ENCODE measurements at places on chromosomes 3 and 15.
A peak's percentile ranks its signal among the peaks of the same experiment; 100 is the strongest.

GRCh38 chr15:57149196-57149595 is 227.1 kb upstream of the CGNL1 start:
- no peak for DNase-seq

- DNase-seq = no peak
Measured at GRCh38 chr3:117567906-117568305, 858.3 kb downstream of the TUSC7 start.

DNA sequence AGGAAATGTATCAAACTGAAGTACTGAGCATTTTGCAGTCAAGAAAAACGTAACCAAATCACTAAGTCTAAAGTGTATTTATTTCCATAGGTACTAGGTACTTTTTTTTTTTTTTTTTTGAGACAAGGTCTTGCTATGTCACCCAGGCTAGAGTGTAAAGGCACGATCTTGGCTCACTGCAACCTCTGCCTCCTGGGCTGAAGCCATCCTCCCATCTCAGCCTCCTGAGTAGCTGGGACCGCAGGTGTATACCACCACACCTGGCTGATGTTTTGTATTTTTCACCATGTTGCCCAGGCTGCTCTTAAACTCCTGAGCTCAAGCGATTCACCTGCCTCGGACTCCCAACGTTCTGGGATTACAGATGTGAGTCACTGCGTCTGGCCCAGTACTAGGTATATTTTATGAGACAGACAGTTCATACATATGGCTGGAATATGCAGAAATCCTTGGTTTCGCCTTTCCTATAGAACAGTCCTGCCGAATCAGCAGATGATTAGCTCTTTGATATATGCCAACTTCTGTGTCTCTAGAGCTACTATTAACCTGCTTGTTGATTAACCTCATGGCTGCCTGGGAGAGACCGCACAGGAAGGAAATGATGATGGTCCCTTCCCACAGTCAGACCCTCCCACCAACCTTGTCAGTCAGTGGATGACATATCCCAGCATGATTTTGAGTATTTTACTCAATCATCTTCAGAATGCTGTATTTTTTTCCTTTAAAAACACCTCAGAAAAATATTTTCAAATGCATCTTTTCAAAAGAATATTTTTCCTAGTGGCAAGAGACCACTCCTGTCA is 32.3 kb downstream of the TMOD3 start:
- peak; percentile 80 for DNase-seq

GRCh38 chr15:99435877-99436541 is 129.8 kb upstream of the MEF2A start:
- no peak for DNase-seq

DNA sequence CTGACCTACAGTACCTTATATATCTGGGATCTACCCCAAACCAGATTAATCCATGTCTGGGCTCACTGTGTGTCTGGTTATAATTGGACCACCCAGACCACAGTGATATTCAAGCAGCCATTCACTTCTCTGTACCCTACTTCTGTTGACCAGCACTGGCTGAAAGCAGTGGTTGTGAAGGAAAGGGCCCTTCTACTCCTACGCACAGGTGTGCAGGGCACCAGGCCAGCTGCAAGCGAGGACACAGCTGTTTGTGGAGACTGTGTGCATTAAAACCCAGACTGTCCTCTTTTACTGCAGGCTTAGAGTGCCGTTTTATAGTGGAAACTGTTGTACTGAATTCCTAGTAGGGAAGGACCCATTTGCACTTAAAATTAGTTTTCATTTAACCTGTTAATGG is 29.5 kb downstream of the CTDSPL start:
- no peak for DNase-seq

DNA sequence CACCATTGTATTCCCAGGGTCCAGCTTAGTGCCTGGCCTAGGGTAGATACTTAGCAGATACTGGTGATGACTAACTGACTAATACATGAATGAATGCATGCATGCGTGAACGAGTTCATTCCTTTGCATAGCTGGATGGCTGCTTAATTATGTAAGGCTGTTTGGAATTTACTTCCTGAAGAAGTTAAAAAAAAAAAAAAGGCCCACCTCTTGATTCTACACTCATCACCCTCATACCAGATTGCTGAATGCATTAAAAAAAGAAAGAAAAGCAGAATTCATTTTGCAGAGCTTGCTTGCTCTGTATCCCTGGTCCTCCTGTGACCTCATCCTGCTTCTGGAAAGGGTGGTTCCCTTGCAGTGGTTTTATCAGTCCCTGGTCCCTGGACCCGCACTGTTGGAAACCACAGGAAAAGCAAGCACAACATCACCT is 277.6 kb upstream of the CFAP20DC start:
- no peak for DNase-seq

DNA sequence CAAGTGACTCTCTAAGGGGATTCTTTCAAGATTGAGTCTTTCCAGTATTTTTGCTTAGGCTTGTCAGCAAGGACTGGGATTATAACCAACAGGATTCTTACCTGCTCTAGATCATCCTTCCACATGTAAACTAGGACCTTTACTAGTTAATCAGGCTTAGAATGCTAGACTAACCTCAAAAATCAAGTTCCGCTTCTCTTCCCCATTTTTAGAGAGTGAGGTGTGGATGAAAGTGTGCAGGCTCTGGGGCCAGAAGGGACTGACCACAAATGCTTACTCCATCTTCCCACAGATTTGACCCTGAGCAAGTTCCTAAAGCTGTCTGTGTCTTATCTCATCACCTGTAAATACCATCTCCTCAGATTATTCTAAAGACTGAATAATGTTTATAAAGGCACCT is 89.5 kb upstream of the IL12A start:
- DNase-seq = no peak

DNA sequence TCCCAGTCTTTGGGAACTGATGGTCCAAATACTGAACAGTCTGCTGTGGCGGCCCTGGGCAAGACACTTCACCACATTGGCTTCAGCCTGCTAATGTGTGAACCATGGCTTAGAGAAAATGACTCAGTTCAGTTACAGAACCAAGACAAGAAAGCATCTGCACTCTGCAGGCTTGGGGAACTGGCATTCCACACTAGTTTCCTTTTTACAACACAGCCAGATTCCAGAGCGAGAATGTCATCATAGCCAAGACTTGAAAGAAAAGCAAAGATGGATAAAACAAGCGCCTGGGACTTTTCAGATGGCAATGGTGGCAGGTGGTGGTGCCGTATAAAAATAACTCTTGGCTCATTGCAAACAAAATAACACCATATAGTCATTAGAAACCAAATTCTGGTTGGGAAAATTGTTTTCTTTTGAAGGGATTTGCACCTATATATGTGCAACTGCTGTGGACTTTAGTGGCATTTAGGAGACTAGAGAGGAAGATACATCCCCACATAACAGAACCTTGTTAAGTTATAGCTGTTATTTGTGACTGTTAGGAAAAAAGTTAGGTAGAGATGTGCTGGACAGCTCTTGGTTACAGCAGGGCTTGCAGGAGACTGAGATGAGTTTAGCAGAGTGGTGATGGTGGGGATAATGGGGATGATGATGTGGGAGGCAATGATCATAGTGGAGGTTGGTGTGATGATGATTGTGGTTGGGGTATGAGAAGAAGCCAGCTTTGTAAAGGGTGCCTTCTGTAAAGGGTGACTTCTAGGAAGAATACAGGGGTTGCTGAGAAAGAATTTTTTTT is 273.6 kb downstream of the THRB start:
- DNase-seq = no peak

- no peak for DNase-seq
Measured at GRCh38 chr3:13132281-13132680, 59.1 kb upstream of the IQSEC1 start.

- DNase-seq = no peak
Measured at GRCh38 chr15:79222808-79223207, 59.7 kb upstream of the ANKRD34C start.

- DNase-seq = no peak
Measured at GRCh38 chr15:89192136-89192535, 29.2 kb downstream of the RLBP1 start.

DNA sequence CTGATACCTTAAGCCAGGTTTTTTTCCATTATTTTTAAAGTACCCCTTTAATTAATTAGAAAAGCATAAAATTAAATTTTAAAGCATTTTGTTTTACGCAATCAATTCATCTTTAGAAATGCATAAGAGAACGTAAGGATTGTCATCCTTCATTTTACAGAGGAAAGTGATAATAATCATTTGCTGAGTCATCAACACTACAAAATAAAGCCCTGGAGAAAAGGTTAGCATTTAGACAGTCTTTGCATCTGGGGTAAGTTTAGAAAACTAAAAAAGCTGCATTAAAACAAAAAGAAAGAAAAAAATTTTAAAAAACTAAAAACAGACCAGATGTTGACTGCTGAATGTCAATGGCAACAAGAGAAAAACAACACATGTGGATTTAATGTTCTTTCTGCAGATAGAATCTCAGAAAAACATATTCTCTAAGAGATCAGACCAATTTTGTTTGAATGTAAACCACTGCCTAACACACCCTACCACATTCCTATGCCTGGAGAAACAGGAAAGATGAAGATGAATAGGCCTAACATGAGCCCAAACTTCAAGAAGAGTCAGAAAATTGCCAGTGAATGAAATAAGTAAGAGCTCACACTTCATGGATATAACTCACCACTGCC is 59.9 kb downstream of the SUCNR1 start:
- no peak for DNase-seq

GRCh38 chr3:41716471-41716870 is 245.4 kb downstream of the ULK4 start:
- DNase-seq = no peak

DNA sequence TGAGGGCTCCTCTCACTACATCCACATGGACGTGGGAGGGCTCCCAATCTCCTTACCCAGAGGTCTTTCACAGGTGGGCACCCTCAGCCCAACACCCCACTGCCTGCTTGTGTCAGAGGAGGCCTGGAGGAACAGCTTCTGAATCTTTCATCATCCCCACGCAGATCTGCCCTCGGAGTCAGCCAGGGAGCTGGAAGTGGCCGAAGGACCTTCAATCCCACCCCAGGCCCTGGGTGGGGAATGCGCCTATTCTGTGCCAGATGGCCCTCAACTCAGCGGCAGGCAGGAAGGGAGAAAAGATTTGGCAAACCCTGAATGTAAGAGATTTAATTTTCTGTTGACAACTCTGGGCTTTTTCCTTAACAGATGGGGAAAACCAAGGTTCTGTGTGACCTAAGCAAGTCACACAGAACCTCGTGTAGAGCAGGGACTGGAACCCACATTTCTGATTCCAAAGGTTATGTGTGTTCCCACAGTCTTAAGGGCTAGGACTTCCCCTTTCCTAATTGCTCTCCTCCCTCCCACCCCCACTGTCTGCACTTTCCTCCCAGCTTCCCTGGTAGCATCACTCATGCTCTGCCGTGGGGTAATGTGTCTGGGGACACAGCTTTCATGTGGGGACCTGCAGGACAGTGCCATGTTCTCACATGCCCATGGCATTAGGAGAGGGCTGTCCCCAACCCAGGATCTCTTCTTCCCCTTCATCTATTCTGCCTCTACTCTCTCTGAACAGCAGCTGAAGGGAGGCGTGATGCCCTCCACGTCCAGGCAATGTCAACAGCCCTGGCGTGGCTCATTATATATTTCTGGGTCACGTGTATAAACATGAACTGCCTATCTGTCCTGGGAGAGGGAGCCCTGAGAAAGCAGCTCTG is 98.1 kb downstream of the SEMA5B start:
- DNase-seq = no peak

DNA sequence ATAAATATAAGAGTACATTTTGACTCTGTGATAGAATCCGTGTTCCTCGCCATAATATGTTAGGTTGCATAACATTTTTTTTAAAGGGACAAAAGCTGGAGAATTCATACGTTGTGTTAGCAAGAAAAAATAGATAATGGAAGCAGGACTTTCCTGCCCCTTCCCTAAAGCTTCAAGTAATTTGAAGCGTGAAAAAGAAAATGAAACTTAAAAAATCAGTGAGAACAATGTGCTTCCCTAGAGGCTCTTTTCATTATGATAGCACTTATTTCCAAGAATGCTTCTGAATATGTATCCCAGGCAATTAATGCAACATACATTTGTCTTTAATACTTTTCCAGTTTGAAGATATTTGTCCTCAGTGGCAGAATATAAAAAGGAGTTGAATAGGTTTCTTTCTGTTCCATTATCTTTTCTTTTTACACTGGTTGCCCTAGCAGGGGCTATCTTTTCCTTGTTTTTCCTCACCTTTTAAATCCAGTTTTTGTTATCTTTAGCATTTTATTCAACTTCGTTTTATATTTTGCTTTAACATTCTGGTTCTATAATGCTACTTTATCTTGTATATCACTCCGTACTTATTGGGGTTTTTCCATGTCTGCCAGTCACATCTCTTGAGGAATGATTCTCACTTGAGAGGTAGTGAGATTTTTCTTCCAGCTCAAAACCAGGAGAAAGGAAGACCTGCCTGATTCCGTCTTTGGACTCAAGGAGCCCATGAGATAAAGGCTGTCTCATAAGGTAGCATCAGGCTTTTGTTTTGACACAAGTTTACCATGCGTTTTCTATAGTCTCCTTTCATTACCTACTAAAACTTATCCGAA is 113.8 kb downstream of the MBNL1 start:
- DNase-seq = no peak

GRCh38 chr3:5581743-5582142 is 394.2 kb downstream of the EDEM1 start:
- DNase-seq = no peak

DNA sequence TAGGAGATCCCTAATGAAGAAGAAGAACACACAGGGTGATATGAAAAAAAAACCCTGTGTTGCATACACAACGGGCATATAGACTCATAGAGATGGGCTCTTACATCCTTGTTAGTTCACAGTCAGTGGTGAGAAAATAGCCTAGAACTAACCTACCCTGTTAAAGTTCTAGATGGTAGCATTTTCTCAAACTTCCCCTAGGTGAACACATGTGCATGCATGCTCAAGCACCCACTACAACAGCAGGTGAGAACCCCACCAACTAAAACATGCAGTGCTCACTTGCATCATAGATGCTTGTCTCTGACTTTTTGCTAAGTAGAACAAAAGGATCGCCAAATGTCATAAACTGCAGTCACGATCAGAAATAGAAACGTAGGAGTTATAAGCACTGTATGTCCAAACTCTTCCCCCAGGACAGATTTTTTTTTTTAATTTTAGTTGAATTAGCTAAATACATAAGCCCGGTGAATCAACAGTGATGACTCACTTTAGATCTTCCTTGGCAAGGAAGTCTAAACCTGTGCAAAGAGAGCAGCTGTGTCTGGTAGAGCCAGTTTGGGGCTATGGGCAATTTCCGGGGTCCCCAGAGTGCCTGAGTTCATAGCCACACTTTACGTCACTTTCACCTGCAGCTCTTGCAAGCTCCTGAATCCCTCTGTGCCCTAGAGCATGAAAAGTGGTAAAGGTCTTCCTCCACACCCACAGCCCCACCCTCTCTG is 96.2 kb upstream of the SEMA6D start:
- DNase-seq = no peak

Data from activated CD4-positive, alpha-beta T cell treated with anti-CD3 and anti-CD28 coated beads, Interleukin-2, amount 10 ng/mL, durations not matched to agents 7 days and 5 days (primary cell).